Endothelial cell of umbilical vein (primary cell): ENCODE measurements at places on chromosomes 2 and 18.

DNA sequence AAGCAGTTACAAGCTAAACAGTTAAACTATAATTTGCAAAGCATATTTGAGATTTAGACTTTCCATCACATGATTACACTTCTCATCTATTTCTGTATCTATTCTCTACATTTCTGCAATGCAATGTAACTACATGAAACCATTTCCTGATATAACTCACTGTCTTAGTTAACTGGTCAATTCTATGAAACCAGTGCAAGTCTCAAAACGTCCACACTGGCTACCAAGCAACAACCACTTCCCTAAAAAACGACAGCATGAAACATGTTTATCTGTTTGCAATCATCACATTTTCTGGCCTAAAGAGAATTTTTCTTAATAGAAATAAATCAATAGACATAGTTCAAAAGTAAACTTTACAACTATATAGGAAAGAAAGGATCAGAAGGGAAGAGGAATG lies 17.4 kb downstream of the FECH start:
- no peak for DNase-seq

- DNase-seq = no peak
Measured at GRCh38 chr2:212424082-212424481, 114.5 kb downstream of the ERBB4 start.

- peak; percentile 74 for DNase-seq
Measured at GRCh38 chr2:237673130-237674001, 46.0 kb downstream of the LRRFIP1 start.

DNA sequence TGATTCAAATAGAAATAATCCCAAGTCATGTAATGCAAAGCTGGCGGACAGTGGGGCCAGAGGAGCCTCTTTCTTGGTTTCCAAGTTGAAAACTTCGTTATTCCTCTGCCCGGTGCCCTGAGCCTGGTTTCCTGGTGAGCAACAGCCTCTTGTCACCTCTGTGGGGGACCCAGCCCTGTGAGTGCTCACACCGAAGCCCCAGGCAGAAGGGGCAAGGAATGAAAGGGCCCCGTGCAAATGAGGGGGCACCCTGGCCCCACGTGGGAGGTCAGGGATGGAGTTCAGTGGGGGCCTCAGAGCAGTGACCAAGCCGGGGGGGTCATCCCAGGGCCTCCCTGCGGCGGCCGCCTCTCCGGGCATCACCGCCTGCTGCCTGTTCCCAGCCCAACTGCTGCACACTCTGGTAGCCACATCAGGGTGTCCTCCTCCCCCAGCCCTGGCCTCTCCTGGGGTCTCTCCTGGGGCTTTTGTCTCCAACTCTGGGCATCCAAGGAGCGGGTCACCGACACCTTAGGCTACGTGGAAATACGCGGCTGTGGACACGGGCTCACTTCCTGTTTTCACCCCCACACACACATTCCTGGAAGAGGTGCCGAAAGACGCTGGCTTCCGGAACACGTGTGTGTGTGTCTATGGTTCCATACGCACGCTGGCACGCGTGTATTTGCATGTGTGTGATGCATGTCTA lies 64.5 kb downstream of the TWIST2 start:
- DNase-seq = no peak

GRCh38 chr2:237184192-237184918 lies 98.7 kb downstream of the COPS8 start:
- DNase-seq = no peak

DNA sequence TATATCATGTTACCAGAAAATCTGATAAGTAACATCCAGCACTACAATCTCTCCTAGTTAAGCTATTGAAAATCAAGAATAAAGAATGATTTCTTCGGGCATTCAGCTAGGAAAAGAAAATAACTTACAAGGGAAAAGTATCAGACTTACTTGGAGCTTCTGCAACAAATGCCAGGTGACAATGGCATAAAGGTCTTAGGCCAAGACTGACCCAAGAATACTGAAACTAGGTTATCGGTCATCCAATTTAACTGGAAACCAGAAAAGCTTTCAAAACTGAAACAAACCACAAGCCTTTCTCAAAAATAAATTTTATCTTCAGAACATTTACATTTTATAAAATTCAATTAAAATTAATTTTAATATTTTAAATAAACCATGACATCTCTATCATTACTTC lies 214.0 kb upstream of the CCDC68 start:
- DNase-seq = no peak

DNA sequence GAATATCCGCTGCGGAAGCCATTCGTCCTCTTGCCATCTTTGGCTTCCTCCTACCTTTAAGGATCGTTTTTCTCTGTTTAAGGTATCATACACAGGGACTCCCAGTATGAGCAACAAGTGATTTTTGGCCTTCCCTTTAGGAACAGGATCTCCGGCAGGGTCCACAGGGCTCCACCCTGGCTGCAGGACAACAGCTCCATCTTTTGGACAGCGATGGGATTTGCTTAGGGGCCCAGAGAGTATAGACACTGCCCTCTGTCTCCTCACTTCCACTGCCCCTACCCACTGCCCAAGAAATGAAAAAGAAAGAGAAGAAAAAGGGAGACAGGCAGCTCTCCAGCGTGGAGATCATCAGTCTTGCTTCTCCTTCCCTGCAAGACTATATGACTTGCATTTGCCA lies 224.5 kb downstream of the UXS1 start:
- DNase-seq = no peak

GRCh38 chr2:171972329-171972982 lies 27.3 kb upstream of the METAP1D start:
- DNase-seq = peak; percentile 51

- peak; percentile 84 for DNase-seq
Measured at GRCh38 chr2:39696838-39697237, 31.1 kb downstream of the TMEM178A start.

DNA sequence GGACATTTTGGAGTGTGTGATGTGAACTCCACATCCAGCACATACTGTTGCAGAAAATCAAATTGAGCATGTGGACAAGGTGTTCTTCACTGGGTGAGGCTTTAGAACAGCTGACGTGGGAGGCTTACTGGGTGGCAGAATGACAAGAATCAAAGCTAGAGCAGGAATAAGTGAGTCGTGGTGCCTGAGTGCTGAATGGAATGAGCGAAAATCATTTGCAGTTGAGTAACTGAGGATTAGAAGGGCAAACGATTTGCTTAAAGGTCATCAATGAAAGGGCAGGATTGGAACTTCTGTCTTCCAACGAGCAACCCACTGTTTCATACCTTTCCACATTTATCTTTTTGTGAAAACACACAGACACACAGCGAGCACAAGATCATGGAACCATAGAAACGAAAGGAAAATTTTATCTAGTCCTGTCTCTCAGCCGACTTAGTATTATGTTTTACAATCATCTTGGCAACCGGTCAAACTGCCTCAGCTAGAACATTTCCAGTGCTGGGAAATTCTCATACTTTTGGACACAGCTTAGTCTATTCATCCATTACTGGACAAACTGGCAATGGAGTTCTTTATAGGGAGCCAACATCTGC lies 7.2 kb upstream of the DAW1 start:
- DNase-seq = no peak

DNA sequence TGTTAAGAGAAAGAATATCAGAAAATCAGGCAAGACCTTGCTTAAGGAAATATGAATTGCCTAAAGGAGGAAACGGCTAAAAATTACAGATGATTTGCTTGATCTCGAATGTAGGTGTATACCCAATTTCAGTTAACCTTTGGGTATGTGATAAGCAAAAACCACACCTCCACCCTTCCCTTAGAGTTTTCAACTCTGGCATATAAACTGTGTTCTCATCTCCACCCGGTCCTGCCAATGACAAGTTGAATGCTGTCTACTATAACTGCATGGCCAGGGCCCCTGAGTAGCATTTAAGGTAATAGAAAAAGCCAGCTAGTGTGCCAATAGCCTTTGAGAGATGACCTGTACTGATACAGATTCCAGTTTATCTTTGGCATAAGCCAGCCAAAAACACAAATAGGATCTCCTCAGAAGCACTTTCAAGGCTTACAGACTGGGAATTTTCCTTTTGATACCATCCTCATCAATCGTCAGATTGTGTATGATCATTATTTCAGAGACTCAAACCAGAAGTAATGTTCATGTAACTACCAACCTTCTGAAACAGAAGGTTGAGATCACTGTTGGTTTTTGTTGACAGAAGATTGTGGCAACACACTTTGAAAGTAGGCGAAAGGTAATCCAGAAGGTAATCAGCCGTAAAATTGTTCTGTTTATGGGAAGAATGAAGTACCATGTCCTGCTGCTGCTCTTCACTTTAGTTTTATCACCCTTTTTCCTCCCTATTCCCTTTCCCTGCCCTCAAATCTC lies 163.1 kb downstream of the GFPT1 start:
- no peak for DNase-seq

DNA sequence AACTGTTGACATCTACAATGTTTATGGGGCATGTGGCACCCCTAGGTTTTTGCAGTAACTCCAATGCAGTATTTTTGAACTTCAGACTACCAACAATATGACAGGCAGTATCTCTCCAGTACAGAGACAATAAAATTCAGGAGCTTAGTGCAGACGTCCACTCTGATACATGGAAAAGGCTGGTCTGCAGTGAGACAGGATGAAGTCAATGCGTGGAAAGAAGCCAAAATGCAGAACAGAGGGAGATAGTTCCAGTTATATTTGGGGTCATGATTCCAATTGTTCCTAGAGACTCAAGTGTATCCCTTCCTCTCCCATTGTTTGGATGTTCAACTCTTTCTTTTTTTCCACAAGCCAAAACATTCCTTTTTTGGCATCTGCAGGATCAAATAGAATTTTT lies 18.7 kb upstream of the SMAD2 start:
- peak; percentile 34 for DNase-seq

DNA sequence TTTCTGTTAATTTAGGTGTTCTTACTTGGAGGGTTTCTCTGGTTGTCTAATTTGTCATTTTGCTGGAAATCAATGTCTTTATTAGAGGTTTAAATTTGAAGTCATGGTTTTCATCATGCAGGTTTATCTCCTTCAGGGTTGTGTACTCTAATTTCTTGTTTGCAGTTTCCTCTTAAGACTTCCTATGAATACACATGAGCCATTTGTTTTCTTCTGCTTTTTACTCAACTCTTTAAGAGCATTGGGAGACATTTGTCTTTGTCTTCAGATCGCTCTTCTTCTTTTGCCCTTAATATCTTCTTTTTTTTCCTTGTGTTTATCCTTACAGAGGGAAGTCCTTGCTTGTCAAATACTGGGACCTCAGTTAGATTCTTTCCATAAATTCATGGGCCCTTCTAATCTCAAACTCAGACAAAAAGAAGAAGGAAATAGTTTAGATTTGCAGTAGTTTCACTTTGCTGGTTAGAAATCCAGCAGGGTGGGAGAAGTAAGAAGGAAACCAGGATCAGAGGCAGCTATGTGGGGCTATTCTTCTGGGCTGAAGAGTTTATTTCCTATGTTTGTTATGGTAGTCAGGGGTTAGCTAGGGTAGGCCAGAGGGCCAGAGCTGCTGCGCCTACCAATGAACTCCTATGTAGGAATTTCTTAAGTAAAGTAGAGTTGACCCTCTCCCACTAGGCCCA lies 176.6 kb downstream of the DYSF start:
- peak; percentile 32 for DNase-seq

- no peak for DNase-seq
Measured at GRCh38 chr2:97354576-97354975, 235.1 kb downstream of the ANKRD36B start.

GRCh38 chr2:180523621-180524340 lies 456.6 kb upstream of the UBE2E3 start:
- DNase-seq = peak; percentile 91

GRCh38 chr18:13096232-13096631 lies 105.1 kb downstream of the CEP192 start:
- no peak for DNase-seq

DNA sequence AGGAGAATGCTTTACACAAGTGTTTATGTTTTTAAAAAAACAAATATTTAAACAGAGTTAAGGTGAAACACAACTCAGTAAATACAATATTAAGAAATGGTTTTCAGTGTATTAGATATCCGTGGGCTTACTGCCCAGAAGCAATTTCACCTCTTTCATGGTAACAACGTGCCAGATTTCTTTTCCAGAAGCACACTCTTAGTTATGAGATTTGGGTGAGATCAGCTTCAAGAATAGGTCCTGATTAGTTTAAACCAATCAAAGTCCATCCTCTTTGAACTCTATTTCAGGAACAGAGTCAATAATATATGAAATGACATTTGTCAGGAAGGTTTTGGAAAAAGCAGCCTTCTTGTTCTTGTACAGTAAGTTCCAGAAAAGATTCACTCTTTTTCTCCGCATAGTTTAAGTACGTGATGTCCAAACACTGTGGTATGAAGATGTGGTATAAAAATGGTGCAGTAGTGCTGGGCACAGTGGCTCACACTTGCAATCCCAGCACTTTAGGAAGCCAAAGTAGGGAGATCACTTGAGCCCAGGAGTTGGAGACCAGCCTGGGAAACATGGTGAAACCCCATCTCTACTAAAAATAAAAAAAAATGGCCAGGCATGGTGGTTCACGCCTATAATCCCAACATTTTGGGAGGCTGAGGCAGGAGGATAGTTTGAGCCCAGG lies 14.7 kb downstream of the USP34 start:
- DNase-seq = no peak

DNA sequence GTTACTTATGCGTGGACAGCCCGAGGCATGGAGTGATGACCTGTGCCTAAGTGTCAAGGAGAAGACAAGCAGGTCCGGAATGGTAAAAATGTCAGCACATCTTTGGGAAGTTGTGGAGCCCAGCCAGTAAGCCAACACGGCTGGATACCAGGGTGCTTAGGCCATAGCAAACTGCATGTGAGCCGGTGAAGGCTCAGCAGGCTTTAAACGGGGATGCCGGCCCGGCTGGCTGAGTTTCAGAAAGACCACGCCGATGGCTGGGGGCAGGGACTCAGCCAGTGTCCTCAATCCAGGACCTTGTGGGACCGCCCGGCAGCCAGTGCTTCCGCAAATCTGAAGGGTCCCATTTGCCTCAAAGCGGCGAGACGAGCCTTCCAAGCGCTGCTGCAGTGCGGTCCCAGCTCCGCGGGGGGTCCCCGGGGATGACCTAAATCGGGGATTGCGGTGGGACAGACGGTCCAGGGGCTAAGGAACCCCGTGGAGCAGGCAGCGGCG lies 946 bp upstream of the AGAP1 start:
- DNase-seq = no peak

- DNase-seq = peak; percentile 67
Measured at GRCh38 chr18:286515-287310, 18.9 kb upstream of the THOC1 start.

- DNase-seq = no peak
Measured at GRCh38 chr18:13105059-13105458, 113.5 kb upstream of the LDLRAD4 start.

DNA sequence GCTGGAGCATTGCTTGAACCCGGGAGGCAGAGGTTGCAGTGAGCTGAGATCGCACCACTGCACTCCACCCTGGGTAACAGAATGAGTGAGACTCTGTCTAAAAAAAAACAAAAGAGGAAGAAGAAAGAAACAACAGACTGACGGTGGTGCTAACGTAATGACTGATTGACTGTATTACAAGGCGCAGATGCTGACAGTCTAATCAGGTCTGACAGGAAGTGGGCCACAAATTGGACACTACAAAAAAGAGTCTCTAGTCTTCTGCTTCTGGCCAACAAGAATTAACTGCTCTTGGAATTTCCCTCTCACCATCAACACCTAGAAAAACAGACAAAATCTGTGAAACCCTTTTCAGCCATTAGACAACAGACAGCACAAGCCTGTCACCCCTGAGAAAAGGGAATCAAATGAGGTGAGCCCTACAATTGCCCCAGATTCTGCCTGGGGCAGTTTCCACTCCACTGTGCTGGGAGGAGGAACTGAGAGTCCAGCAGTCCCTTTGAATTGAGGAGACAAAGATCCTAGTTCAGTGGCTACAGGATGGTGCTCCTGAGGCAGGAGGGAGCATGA lies 43.3 kb downstream of the SNED1 start:
- no peak for DNase-seq
